Jurkat, Clone E6-1 (cell line): ENCODE measurements at places on chromosomes 3 and 15.

- DNase-seq: no peak
Observed at GRCh38 chr3:120820748-120821147, 78.2 kb downstream of the GTF2E1 start.

DNA sequence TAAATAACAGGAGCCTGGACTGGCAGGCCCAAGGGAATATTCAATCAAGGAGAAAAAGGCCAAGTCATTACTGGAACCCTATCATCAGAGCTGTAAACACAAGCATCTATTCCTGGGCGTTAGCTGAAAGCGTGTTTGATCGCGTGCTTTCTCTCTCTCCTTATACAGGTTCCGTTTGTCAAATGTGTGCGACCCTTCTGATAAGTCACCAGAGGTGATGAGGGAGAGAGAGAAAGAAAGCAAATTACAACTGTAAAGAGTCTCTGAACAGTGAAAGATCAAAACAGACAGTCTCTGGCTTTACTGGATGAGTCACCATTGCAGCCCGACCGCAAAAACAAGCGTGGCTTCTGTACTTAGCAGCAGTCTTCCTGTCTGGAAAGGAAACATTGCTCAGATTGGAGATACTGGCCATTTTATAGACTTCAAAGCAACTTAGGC is 39.5 kb upstream of the TPRG1 start:
- DNase-seq: peak; percentile 88

DNA sequence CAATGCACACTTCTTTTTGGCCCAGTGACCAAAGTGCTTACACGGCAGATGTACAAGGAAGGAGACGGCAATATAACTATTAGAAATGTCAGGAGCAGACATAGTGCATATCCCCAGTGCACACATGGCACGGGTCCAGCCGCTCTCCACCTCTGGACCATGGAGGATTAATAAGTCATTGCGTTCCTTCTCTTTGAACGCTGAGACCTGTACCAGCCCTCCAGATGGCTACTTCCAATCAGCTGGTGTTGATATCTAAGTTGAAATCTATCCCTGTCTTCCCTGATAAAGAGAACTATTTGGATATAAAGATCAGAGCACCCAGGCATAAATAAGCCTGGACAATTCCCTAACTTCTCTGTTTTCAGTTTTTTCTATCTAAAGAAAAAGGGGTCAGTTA is 212.5 kb downstream of the CADPS start:
- no peak for DNase-seq

DNA sequence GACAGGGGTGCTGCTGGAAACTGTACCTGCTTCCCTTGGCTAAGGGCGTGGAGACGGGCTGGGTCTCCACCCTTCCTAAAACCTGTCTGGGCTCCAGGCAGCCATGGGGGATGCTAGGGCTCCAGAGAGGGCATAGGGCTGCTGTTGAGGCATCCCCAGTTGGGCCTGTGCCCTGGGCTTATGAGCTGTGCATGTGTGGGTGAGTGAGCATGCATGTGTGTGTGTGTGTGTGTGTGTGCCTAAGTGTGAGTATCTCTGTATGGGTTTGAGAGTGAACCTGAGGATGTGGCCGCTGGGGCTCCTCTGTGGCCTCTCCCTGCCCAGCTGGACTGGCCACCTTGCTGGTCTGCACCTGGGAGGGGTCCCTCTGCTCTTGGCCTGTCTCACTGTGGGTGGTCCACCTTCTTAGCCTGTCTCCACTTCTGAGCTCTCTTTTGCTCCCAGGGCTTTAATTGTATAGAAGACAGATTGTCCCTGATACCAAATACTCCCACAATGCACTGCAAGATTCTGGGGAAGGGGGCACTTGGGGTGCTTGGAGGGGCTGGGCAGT is 11.9 kb upstream of the TMEM115 start:
- DNase-seq: no peak

DNA sequence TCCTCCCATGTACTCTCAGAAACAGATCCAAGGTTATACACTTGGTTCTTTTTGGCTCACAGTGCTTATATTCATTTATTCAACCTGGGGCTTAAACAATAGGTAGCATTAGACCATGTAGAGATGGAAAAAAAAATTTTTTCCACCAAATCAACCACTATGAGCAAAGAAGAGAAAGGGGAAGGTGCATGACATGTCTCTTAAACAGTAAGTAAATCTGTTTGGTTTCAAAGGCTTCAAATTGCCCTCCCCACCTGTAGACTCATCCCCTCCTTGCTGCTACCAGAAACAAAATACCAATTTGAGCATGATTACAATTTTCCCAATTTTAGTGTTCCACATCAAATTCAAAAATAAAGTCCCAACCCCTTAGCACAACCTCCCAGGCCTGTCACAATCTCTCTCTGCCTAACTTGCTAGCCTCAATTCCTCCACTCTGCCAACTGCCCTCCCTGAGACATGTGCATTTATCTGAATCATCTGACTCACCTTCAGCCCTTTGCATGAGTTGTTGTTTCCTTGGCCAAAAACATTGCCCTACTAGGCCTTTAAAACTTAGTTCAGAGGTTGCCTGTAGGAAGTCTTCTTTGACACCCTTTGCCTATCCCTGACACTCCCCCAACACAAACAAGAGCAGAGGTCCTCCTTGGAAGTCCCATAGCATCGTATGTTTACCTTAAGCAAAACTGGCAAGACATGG is 30.3 kb upstream of the TSC22D2 start:
- DNase-seq: no peak

DNA sequence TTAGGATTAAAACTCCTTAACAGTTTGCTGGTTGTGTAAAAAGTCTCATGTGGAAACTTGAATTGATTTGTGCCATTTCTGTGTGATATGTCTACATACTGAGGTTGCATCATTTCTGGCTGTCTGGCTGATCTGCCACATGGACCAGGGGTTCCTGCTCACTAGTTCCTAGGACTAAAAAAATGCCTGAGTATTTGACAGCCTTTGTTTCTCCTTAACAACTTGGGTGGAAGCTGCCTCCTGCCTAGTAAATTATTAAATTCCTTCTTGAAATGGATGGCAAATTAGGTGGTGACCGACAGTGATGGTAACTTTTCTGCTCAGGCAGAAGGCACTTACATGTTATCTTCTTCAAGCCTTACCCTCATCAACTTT is 226.9 kb upstream of the MRPL3 start:
- DNase-seq: no peak
